SK-MEL-5 (cell line): ENCODE measurements at places on chromosomes 7 and 10. TPM values are rescaled to one million over a fixed set of nuclear protein-coding genes. Genes with fewer than 3 reads are reported as not detected.

DNA sequence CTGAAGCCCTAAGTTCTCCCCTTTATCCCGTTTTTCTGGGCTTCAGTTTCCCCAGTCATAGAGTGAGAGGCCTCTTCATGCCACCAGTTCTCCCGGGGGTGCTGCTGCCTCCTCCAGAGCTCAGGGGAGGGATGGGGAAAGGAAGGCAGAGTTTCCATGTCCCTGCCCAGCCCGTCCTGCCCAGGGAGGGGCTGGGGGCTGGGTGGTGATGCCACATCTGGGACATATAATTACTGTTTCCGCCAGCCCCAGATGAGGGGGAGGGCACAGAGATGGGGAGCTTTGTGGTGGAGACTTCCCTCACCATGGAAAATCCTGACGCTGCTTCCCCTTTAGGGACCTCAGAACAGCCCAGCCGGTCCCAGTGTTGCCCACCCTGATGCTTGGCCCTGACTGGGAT, 4.1 kb downstream of the AQP1 start:
- no peak for DNase-seq

- no peak for DNase-seq
These were observed 209.0 kb downstream of the MAGI2 start for GRCh38 chr7:79244482-79244881.

DNA sequence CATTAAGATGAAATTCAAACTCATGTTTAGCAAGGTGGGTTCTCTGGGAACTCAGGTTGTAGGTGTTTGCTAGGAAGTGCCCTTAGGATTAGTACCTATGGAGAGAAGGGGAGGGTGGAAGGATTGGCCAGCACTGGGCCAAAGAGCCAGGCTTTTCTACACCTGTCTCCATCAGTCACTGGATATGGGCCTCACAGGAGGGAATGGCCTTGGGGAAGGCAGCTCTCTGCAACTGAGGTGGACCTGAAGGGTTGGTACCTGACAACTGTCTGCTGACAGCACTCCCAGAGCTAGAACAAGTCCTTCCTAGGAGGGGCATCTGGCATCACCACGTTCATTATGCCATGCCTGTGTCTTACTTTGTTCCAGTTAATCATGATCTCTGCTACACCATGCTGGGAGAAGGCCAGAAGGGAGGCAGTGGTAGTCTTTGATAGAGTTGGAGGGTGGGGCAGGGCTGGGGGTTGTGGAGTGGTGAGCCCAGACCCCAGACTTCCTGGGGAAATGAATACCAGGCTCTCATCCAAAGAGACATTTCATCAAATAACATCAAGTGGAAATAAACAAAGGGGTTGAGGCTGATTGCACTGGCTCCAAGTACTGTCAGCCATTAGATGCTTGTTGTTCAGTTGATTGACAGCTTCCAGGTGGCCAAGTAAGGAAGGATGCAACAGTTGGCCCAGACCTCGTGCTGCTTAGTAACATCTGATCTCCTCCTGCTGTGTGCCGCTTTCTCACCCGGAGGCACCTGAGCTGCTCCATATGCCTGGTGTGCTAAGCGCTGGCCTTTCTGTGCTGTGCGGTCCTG, 70.6 kb upstream of the PIK3CG start:
- DNase-seq, result no peak

GRCh38 chr10:102608487-102608886, 35.8 kb upstream of the TRIM8 start:
- DNase-seq, result no peak

DNA sequence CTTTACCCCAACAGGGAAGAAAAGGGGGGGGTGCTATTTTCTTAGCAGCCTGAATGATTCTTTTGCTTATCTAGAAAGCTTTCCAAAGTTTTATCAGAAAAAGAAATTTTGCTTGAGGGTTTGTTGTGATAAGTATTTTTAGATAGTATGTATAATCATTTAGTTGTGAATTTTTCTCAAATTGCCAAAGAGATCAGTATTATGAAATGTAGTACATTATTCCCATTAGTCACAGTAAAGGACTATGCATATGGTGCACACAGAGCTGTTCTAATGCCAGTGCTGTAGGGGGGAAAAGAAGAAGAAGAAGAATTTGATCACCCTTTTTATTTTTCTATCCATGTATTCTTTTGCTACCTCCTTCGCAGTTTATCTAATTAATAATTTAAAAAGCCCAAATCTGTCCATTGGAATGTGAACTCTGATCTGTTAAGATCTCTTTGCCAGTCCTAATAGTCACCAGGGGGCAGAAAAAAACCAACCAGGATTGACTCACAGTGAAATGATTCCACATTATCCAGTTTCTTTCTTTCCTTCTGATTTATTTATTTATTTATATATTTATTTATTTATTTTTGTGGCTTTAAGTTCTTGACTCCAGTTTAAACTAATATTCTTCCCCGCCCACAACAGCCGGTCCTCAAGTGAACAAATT, 4.7 kb downstream of the RBM20 start:
- peak; percentile 36 for DNase-seq

DNA sequence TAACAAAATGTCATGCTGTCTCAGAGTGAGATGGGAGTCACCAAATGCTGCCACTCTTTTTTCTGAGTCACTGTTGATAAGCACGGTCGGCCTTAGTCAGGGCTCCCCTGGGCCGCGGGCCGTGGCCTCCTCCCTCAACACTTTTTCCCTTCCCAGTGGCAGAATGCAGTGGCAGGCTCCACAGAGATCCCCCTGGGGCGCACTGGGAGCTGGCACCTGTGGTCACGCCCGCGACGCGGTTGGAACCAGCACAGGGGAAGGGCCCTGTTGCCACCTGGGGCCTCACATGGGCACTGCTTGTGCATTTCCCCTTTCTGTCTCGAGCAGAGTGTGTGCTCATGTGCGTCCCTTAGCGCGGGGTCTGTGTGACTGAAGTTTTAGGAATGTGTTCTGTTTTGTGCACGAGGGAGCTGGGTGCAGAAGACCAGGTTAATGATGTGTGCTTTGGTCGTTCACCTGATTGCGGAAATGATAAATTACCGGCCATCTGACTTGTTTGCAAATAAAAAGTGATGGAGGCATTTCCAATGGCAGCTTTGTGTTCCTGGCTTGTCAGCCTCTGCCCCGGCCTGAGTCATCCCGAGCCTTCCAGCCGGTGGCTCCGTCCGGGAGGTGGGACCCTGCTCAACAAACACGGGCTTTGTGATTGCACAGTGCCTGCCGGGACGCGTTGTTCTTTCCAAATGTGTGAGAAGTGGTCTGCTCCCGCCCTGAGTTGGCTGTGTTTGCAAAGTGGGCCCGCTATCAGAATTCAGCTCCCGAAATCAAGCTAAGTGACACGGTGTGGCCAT, 100.7 kb downstream of the NKX6-2 start:
- no peak for DNase-seq

DNA sequence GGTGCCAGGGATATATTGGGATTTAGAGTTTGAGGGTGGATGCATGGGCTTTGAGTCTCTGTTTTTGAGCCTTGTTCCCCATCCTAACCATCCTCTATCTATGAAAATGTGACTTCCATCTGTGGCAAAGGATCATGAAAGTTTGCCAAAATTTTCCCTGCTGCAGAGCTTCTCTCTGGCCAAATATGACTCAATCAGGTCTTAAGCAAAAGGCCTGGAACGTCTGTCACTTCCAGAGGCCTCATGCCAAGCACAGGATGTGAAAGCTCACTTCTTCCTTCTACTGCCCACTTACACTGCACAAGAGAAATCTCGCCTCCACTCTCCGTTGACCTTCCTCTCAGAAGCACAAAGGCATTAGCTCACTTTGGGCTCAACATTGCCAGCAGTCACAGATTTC, 696.9 kb upstream of the NRP1 start:
- no peak for DNase-seq

GRCh38 chr10:134247-135131, 766 bp upstream of the ZMYND11 start:
- DNase-seq, result peak; percentile 3

GRCh38 chr7:22872096-22872807, 49.6 kb upstream of the TOMM7 start:
- DNase-seq, result peak; percentile 80

DNA sequence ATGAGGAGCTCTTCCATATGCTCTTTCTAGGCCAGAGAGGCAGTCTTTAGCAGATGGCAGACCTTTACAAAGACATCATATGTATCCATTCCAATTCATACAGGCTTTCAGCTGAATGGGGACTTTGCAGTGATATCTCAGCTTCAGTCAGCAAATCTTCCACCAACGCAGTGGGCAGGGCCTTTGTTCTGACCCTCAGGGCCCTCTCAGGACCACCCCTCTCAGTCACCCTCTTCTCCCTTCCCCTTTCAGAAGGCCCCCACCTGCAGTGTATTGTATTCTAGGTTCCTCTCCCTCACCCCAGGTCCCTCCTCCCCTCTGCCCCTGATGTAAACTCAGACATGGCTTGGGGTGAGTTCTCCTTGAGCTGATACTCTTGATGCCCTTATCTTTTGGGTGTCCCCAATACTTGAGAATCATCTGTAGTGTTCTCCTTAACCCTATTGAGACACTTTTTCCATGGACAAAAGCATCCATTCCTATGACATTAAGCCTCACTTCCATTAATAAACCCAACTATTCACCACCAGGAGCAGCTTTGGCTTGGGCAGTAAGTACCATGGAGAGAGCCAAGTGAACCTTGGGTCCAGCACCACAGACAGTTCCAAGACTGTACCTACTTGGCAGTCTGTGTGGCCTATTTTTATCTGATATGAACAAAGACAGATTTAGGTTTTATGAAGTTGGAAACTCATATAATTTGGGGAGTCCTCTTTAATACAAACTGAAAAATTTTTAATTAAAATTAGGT, 62.7 kb downstream of the ADCYAP1R1 start:
- peak; percentile 44 for DNase-seq

IL6 gene
- total RNA-seq, result 20.5 and 27.7 TPM in 2 replicates

ZNF365 gene
- 1.0 and 1.6 TPM in 2 replicates for total RNA-seq

CYP3A7 gene
- total RNA-seq, result not detected in 2 replicates
